ENCODE measurements at places on chromosomes 16 and 17.

GRCh38 chr16:53007095-53007494, 45.6 kb downstream of the CHD9NB start:
- H3K36me3 ChIP-seq: no peaks in the 10 kb centered on the region
- no peak for DNase-seq
- no peak overlapping the region for H3K27ac ChIP-seq
- H3K27me3 ChIP-seq: peaks cover 7% of the 10 kb centered on the region
- no peaks in the 10 kb centered on the region for H3K4me1 ChIP-seq

GRCh38 chr16:27470567-27471431, 68.8 kb downstream of the IL21R start:
- H3K27ac ChIP-seq: no peak overlapping the region
- DNase-seq: no peak
- H3K4me3 ChIP-seq: no peak overlapping the region
- no peaks in the 10 kb centered on the region for H3K27me3 ChIP-seq
- H3K4me1 ChIP-seq: no peaks in the 10 kb centered on the region

- peaks cover 12% of the 10 kb centered on the region for H3K27me3 ChIP-seq
- H3K27ac ChIP-seq: no peak overlapping the region
- no peak for DNase-seq
- H3K36me3 ChIP-seq: no peaks in the 10 kb centered on the region
Measured at GRCh38 chr16:26830428-26831127, 236.1 kb upstream of the C16orf82 start.

DNA sequence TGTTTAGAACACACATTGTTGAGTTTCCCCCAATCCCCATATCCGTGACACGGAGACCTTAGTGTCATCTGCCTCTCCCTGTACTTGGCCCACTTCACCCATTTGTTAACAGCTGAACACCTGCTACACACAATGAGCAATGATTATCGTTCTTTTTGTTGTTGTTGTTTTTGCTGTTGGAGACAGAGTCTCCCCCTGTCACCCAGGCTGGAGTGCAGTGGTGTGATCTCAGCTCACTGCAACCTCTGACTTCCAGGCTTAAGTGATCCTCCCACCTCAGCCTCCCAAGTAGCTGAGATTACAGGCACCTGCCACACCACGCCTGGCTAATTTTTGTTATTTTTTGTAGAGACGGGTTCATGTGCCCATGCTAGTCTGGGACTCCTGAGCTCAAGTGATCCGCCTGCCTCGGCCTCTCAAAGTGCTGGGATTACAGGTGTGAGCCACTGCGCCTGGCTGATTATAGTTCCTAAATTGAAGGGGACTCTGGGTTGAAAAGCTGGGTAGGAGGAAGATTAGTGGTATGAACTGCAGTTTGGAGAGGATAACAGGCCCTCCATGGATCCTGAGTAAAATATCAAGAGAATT, 21.6 kb downstream of the NDE1 start:
- H3K27me3 ChIP-seq: no peaks in the 10 kb centered on the region
- H3K27ac ChIP-seq: peak overlapping the region; percentile 94
- no peak overlapping the region for H3K4me3 ChIP-seq
- H3K4me1 ChIP-seq: peaks cover 44% of the 10 kb centered on the region
- no peak for DNase-seq

DNA sequence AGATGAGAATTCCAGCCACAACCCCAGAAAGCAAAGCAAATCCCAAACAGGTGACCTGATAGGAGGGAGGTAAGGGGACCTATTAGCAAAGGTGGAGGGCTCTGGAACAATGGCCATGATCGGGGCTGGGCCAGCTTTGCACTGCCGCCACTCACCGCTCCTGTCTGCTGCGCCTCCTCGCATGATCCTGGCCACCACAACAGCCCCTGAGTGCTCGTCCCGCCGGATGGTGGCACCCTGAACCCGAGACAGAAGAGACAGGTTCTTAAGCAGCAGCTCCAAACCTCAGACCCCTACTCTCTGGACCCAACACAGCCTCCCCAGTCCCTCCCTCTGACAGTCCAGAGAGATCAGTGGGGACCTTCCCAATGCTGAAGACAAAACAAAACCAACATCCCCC, 5.3 kb downstream of the MPP3 start:
- DNase-seq: no peak
- peaks cover 6% of the 10 kb centered on the region for H3K4me1 ChIP-seq
- no peaks in the 10 kb centered on the region for H3K36me3 ChIP-seq
- no peaks in the 10 kb centered on the region for H3K27me3 ChIP-seq

GRCh38 chr17:65359016-65359415, 202.4 kb downstream of the AXIN2 start:
- no peaks in the 10 kb centered on the region for H3K36me3 ChIP-seq
- no peak overlapping the region for H3K27ac ChIP-seq
- H3K4me3 ChIP-seq: no peak overlapping the region

GRCh38 chr17:46141645-46142044, 51.6 kb downstream of the KANSL1 start:
- no peak for DNase-seq
- no peaks in the 10 kb centered on the region for H3K27me3 ChIP-seq
- no peak overlapping the region for H3K4me3 ChIP-seq
- H3K4me1 ChIP-seq: peaks cover 27% of the 10 kb centered on the region
- no peaks in the 10 kb centered on the region for H3K36me3 ChIP-seq
- no peak overlapping the region for H3K27ac ChIP-seq

DNA sequence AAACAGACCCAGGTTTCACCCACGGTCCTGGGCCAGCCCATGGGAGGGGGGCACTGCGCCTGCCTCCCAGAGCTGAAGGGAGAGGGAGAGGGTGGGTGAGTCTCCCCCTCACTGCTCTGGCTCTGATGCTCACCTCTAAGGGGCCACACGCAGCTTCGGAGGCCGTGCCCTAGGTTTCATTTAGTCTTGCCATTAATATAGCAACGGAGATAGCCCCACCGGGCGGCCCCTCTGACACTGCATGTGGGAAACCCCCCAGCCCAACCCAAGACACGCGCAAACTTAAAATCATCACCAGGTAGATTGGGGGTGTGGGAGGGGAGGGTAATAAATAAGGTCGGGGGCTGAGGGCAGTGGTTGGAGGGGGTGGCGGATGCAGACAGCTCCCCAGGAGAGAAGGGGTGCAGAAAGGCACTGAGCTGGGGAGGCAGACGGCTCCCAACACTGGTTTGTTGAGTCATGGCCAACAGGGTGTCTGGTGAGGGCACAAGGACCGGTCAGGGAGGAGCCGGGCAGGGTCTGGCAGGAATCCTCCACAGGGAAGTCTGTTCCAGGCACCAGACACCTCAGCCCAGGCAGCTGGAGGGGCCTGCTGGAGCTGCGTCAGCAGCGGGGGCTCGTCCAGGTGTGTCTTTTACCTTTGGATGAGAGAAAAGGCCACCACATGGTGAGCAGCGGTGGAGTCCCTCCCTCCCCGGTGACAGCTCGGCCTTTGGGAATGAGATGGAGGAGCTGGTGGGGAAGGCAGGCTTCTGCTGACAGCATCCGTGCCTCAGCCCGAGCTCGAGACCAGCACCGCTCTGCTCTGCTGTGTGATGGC, 32.0 kb upstream of the DOC2B start:
- H3K27ac ChIP-seq: no peak overlapping the region
- H3K4me1 ChIP-seq: no peaks in the 10 kb centered on the region
- H3K36me3 ChIP-seq: no peaks in the 10 kb centered on the region

GRCh38 chr17:27553019-27553511, 77.9 kb upstream of the LGALS9 start:
- H3K4me3 ChIP-seq: no peak overlapping the region
- DNase-seq: no peak

DNA sequence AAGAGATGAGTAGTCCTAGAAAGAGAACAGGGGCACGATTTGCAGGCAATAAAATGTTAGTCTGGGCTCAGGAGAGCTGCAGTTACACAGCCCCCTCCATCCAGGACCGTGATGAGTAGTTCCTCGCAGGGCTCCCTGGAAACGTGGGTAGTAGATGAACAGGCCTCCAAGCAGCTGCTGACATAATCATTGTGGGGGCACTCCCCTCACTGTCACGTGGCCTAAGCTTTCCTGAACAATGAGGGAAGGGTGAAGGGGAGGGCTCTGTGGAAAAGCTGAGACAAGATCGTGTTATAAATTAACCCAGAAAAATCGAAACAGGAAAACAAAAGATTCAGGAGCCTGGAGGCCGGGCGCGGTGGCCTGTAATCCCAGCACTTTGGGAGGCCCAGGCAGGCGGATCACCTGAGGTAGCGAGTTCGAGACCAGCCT, 1.3 kb upstream of the PER1 start:
- peak overlapping the region; percentile 86 for H3K4me3 ChIP-seq
- no peaks in the 10 kb centered on the region for H3K27me3 ChIP-seq
- peaks cover 31% of the 10 kb centered on the region for H3K36me3 ChIP-seq
- peak overlapping the region; percentile 99 for H3K27ac ChIP-seq
- no peak for DNase-seq
- H3K4me1 ChIP-seq: peaks cover 83% of the 10 kb centered on the region

- no peak overlapping the region for H3K27ac ChIP-seq
- H3K27me3 ChIP-seq: peaks cover 4% of the 10 kb centered on the region
- H3K4me1 ChIP-seq: no peaks in the 10 kb centered on the region
Measured at GRCh38 chr17:15291674-15292361, 26.7 kb upstream of the PMP22 start.

- H3K4me1 ChIP-seq: peaks cover 18% of the 10 kb centered on the region
- no peak overlapping the region for H3K27ac ChIP-seq
- no peak for DNase-seq
Measured at GRCh38 chr16:79632289-79632688, 31.8 kb upstream of the MAF start.
